ENCODE measurements at places on chromosomes 1 and 21.

GRCh38 chr1:22791831-22792347, 81.2 kb downstream of the EPHB2 start:
- DNase-seq = no peak

- DNase-seq = peak; percentile 30
These were observed 90.0 kb downstream of the OBSCN start for GRCh38 chr1:228297822-228298221.

- DNase-seq = no peak
These were observed 4.0 kb downstream of the PGLYRP4 start for GRCh38 chr1:153344718-153345025.

- no peak for DNase-seq
These were observed 40.9 kb downstream of the CYP4A11 start for GRCh38 chr1:46900401-46900800.

DNA sequence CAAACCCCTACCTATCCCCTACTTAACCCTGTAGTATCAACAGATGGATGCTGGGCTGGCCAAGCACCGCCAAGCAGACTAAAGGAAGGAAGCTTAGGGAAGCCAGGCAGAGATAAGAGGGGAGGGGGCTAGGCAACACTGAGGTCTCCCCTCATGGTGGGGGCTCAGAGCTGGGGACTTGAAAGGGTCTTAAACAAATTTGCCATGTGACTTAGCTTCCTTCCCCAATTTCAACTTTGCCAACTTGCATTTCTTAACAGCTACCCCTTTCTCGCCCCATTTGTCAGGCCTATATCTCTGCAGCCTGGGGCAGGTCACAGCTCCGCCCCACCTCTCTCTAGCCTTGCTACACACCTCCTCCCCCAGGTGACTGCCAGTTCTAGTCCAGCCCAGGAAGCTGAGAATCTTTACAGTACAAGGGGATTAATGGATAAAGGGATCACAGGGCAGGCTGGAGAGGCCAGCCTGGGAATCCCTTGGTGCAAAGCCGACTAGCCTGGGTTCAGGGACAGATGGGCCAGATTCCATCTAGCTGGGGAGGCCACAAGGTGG, 3.4 kb downstream of the KIF21B start:
- no peak for DNase-seq

DNA sequence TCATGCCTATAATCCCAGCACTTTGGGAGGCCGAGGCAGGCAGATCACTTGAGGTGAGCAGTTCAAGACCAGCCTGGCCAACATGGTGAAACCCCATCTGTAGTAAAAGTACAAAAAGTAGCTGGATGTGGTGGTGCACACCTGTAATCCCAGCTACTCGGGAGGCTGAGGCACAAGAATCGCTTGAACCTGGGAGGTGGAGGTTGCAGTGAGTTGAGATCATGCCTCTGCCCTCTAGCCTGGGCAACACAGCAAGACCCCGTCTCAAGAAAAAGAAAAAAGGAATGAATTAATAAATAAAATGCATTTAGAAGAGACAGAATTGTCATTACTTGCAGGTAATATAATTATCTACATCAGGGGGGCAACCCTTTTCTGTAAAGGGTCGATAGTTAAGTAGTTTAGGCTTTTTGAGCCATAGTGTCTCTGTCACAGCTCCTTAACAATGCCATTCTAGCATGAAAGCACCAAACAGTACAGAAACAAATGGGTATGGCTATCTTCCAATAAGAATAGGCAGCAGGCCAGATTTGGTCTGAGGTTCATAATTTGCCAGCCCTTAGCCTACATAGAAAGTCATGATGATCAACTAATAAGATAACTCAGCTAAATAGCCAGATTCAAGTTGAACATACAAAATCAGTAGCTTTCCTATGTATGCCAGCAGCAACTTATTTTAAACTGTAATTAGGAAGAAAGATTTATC, 56.8 kb downstream of the RPRD2 start:
- no peak for DNase-seq

DNA sequence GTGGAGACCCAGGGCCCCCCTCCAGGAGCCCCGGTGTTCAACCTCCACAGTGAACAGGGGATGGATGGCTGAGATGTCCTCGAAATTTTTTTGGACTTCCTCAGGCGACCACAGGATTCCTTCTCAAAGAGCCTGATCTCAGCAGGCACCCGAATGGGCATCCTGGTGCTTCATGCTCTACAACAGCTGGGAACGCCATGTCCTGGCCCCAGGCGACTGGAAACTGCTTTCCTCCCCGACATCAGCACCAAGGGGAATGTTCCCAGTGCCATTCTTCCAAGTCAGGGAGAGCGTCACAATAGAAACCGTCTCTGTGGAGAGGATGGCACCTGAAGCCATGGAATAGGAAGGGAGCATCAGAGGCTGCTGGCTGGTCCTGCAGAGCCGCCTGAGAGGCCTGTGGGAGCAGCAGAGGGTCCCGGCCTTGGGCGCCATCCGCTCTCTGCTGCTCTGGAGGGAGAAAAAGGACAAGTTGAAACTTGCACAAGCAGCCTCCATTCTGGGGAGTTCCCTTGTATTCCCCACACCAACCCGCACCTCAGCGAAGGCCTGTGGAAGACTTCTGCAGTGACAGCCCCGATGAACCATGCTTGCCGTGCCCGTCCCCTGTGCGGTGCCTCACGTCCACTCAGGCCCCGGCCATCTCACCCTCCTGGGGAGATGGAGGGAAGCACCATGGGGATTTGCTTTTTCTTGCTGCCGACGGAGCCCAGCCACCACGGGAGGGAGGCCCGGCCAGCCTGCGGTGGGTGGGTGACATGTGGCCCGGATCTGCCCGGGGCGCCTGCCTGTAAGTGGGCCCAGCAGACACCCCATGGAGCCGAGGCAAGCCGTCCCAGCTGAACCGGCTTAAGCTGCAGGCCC, 2.3 kb upstream of the ADARB1 start:
- no peak for DNase-seq

DNA sequence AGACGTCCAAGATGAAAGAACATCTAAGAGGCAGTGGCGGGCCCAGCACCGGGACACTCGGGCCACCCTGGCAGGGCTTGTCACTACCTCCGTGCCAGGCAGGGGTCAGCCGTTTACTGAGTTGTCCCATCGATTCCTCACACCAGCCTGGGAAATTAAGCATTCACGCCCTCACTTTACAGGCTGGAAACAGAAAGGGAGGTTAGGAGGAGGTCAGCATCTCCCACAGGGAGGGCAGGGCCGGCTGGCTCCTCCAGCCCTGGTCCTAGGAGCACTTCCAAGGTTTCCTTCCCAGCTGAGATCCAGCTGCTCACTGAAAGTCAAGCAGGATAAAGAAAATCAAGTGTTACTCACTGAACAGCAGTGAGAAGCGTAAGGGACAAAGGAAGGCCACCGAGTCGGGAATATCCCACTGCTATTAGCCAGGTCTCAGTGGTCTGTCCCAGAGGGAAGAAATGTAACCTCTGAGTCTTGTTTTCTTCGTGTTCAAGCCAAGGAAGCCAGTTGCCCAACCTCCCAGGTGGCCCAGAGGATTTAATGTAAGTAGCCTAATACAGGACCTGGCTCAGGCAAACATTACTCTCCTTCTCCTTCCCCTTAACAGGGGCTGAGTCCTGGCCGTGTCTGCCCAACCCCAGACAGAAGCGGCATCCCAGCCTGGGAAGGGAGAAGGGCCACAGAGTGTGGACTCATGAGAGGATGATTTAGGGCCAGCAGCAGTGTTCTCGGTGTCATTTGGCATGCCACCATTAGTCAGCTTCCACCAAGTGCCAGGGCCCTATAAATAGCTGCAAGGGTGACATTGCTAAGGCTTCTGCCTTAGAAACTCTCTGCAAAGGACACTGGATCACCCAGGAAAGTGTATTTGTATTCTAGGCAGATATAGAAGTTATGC, 203.1 kb upstream of the GALNT2 start:
- DNase-seq = no peak

DNA sequence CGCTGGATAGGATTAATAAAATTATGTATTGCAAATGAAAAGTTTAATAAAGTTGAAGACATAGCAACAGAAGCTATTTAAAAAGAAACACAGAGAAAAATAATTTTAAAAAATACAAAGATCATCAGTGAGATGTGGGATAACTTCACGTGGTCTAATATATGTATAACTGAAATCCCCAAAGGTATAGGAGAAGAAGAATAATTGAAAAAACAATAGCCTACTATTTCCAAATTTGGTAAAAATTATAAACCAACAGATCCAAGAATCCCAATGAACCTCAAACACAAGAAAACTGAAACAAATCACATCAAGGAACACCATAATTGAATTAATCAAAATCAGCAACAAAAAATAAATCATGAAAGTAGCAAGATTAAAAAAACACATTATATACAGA, 44.9 kb downstream of the GREM2 start:
- DNase-seq = no peak

DNA sequence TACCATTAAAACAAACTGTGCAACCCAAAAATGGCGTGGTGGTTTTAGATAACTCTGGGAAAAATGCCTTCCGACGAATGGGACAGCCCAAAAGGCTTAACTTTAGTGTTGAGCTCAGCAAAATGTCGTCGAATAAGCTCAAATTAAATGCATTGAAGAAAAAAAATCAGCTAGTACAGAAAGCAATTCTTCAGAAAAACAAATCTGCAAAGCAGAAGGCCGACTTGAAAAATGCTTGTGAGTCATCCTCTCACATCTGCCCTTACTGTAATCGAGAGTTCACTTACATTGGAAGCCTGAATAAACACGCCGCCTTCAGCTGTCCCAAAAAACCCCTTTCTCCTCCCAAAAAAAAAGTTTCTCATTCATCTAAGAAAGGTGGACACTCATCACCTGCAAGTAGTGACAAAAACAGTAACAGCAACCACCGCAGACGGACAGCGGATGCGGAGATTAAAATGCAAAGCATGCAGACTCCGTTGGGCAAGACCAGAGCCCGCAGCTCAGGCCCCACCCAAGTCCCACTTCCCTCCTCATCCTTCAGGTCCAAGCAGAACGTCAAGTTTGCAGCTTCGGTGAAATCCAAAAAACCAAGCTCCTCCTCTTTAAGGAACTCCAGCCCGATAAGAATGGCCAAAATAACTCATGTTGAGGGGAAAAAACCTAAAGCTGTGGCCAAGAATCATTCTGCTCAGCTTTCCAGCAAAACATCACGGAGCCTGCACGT, 82.1 kb downstream of the PRDM2 start:
- no peak for DNase-seq

DNA sequence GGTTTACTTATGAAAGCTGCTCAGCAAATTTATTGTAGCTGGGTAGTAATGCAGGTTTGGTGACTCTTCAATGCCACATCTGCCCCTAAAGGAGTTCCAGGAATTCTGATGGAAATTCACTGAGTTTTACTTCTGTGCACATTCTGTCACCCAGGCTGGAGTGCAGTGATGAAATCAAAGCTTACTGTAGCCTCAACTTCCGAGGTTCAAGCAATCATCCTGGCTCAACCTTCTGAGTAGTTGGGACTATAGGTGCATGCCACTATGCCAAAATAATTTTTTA, 150.6 kb upstream of the RUNX1 start:
- no peak for DNase-seq

DNA sequence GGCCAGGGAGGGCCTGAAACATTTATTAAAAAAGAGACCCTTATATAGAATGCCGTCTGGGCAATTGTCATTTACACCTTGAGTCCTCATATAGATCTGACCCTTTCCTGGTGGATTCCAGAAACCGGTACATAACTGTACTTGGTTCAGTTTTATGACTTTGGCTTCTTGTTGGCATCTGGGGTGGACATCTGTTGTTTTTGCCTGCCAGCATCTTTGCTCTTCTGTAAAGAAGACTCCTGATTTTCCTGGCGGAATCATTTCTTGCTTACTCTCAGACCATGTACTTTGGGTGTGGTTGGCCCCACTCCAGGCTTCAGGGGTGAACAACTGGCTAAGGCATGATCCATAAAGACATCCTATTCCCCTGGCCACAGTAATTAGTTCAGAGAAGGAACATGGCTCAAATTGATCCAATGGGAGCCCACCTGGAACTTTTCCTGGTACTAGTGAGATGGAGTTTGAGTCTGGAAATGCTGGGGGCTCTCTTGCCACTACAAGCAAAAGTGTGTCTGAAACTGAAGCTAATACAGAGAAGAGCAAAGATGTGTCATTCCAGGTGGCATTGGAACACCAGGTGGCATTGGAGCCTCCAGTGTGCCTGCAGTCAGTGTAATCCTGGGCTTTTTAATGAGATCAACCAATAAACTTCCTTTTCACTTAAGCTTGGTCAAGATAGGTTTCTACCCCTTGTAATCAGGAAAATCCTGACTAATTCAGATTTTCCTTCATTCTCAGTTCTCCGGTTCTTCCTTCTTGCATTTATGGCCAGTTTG, 332.5 kb upstream of the CAMK1G start:
- no peak for DNase-seq

DNA sequence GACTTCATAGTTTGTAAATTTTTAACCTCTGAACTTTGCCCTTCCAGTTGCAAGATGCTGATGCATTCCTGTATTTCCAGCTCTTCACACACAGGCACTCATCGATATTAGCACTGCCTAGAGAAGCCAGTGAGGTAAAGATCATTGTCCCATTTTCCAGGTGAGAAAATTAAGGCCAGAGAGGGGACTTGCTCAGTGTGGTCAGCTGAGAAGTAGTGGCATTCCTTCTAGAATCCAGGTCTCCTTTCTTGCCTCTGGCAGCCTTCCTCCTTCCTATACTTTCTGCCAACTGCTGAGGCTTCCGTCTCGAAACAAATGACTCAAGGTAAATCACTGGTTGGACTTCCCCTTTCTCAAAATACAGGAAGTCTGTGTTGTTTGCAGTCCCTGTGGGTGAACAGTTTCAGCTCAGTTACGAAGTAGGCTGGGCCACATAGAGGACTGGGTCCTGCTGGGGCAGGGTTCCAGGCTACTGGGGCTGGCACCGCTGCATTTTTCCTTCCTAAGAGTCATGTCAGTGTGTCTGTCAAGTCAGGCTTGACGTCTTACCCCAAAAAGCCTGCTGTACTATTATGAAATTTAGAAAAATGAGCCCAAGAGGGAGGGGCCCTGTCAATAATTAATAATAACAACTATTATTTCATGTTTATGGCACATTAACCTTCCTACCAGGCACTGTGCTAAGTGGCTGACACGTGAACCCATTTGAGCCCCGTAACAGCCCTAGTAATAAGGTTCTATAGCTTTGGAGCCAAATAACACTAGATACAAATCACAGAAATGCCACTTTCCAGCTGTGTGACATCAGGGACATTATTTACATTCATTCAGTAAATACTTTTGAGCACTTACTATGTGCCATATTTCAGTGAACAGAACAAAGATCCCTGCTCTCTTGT, 16.6 kb upstream of the RNF19B start:
- peak; percentile 71 for DNase-seq

Measured in pancreas (tissue), 10 donors.